GM20000 (cell line): ENCODE measurements at places on chromosomes 4 and X.
A peak's percentile ranks its signal among the peaks of the same experiment; 100 is the strongest.

- no peak for DNase-seq
Measured at GRCh38 chr4:111879539-111879938, 265.7 kb upstream of the FAM241A start.

DNA sequence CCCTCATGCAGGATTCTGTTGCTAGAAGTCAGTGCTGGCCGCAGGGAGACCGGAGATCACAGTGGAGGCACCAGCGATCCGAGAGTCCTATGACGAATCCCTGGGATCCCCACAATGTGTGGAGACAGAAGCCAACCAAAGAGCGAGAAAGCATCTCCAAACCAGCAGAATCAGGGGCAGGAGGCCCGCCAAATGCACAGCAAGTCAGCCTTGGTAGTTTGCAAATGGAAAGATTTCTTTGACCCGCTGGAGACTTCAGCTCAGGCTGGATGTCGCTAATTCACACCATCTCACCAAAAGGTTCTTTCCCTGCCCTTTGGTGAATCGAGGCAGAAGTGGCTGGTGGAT, 505 bp upstream of the PKD2 start:
- peak; percentile 24 for DNase-seq

- DNase-seq = no peak
Measured at GRCh38 chr4:54937501-54937900, 187.9 kb downstream of the KDR start.

GRCh38 chr4:46931981-46932380, 22.9 kb upstream of the COX7B2 start:
- DNase-seq = peak; percentile 24

DNA sequence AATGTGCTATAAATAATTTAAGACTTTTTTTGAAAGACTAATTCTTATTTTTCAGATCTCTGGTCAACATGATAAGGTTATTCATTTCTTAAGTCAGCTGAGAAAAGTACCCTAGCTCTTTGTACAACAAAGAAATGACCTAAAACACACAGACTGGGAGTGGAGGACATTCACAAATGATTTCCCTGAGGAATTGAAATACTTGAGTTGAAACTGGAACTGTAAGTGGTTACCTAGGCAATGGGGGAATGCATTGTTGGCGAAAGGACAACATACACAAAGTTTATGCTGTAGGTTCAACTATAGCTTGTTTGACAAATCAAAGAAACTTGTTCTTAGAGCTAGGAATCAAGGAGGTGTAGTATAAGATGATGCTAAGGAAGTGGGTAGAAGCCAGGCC, 915.5 kb downstream of the FAT4 start:
- no peak for DNase-seq

DNA sequence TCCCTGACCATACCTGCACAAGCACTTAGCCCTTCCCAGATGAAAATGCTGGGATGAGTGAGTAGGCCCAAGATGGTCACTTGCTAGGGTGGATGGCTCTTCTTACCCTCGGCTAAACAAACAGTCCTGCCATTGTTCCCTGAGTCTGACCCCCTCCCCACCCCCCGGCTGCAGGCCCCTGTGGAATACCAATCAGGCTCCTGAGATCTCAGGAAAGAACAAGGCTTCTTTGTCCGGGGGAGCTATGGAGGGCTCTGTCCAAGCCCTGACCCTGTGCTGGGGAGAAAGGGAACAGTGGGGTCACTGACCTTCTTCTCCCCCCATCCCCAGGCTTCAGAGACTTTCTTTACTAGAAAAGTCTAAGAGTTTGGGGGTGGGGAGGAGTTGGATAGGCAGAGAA, 6.0 kb downstream of the PLP1 start:
- no peak for DNase-seq

DNA sequence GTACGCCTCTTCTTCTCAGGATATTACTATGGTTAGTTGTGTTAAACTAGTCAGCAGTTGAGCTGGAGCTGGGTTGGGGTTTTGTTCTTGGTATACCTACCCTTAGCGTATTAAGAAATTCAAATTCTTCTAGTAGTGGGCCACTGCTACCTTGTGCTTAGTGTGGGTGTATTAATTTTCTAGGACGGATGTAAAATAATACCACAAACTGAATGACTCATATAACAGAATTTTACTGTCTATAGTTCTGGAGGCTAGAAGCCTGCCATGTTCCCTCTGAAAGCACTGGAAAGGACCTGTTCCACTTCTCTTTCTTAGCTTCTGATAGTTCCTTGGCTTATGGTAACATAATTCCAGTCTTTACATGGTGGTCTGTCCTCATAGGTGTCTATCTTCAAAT, 1274.7 kb downstream of the ADGRL3 start:
- DNase-seq = no peak

GRCh38 chr4:112172180-112172579, 26.9 kb downstream of the FAM241A start:
- peak; percentile 31 for DNase-seq

DNA sequence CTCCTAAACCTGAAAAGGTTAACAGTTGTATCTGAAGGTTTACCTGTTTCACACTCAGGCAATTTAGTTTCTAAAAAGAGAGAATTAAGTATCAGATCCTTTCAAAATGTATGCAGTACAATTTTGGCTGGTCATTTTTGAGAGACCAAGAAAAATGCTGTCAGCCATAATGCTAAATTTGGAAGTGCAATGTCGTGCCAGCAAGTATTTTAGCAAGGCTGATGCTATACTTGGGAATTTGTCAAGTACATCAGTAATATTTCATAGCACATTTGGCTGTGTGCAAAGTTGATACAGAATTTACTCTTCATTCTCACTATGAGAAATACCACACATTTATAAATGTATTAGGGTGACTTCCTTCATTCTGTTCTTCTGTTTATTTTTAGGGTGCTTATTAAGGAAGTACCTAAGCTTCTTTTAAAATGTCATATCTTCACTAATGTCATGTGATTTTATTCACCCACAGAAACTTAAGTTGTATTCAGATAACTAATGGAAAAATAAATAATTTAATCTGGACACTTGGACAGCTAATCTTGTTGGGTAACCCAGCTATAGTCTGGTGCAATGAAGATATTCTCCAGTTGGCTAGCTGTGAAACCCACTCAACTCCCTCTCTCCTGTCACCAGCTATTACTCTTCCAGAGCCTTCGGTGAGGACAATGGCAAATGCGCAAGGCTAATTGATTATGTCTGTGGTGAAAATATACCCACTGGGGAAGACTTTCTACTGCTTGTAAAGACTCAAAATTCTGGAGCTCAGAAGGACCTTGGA, 84.2 kb upstream of the TLL1 start:
- no peak for DNase-seq

DNA sequence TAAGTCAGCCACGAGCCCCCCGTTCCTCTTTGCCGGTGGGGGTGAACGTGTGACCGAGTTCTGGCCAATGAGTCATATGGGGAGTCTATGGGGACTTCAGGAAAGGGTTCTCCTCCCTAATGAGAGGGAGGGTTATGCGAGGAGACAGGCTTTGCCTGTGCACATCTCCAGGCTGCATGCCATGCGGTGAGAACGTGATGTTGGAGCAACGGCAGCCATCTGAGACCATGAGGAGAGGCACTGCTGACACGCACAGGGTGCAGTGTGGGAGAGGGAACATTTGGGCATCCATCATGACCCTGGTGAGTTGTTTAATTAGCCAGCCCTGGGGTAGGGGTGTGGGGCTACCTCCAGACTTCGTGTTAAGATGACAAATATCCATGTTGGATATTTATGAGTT, 55.8 kb downstream of the ABLIM2 start:
- no peak for DNase-seq

DNA sequence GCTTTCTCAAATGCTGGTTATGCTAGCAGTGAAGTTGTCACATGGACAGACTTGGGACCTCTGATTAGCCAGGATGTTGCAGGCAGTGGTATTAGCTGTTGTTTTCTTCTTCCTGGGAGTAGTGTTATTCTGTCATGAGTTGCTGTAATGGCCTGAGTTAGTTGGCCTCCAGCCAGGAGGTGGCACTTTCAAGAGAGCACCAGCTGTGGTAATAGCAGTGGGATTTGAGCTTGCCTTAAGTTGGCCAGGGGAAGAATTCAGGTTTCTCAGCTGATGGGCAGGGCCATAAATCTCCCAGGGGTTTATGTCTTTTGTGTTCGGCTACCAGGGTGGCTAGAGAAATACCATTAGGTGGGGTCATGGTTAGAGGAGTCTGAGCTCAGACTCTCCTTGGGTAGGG, 132.6 kb downstream of the GLUD2 start:
- DNase-seq = no peak

DNA sequence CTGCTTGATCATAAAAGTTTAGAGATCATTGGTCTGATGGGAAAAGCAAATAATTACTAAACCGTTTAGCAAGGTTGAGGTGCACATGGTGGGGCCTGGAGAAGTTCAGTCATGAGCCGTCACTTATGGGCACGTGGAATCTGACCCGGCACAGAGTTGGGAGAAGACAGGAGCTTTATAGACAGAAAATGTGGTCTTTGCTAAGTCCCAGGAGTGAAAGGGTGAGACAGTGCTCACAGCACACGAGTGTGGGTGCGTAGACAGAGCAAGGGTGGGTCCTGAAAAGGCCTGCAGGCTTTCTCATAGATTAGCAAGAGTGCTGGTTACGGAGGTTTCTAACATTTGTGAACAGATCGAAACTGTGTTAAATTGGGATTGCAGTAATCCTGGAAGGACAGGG, 43.8 kb downstream of the HTT start:
- DNase-seq = no peak

- DNase-seq = no peak
Measured at GRCh38 chrX:1554469-1555210, 17.7 kb upstream of the P2RY8 start.

DNA sequence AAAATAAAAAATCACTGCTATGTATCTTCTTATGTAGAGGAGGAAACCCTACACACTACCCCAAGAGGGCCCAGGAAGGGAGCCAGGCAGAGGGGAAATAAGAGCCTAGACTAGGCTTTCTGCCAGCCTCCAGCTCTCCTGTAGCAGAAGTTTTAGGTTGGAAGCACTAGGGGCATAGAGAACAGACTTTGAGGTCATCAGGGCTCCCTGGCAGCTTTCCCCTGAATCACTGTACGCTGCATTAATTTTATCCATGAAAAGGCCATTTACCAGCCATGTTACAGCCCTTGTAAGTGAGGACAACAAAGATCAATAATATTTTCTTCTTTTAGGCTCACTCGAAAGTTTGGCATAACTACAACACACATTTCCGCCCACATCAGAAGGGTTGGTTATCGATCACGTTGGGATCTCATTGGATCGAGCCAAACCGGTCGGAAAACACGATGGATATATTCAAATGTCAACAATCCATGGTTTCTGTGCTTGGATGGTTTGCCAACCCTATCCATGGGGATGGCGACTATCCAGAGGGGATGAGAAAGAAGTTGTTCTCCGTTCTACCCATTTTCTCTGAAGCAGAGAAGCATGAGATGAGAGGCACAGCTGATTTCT, 24.7 kb downstream of the RPL9 start:
- no peak for DNase-seq

- DNase-seq = no peak
Measured at GRCh38 chrX:136210806-136211205, 40.4 kb downstream of the MAP7D3 start.

- DNase-seq = peak; percentile 45
Measured at GRCh38 chr4:153522802-153523094, 56.6 kb downstream of the TMEM131L start.

- DNase-seq = no peak
Measured at GRCh38 chr4:181476508-181476890, 766.7 kb upstream of the TENM3 start.

GRCh38 chr4:23163647-23164436, 471.1 kb downstream of the GBA3 start:
- DNase-seq = no peak

- peak; percentile 25 for DNase-seq
Measured at GRCh38 chr4:182478475-182478874, 235.3 kb downstream of the TENM3 start.

DNA sequence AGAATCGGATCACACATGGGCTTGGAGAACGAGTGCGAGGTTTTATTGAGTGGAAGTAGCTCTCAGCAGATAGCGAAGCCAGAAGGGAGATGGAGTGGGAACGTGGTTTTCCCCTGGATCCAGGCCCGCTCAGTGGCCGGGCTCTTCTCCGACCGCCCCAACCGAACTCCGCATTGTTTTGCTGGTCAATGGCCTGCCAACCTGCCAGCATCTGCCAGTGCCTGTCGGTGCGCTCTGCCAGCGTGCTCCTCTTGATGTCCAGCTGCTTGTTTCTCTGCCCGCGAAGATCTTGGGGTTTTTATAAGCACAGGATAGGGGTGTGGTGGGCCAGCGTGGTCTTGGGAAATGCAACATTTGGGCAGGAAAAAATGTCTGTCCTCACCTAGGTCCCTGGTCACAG, 5.6 kb upstream of the SYTL5 start:
- DNase-seq = no peak

GRCh38 chr4:8086783-8087445, 71.7 kb downstream of the ABLIM2 start:
- DNase-seq = no peak

DNA sequence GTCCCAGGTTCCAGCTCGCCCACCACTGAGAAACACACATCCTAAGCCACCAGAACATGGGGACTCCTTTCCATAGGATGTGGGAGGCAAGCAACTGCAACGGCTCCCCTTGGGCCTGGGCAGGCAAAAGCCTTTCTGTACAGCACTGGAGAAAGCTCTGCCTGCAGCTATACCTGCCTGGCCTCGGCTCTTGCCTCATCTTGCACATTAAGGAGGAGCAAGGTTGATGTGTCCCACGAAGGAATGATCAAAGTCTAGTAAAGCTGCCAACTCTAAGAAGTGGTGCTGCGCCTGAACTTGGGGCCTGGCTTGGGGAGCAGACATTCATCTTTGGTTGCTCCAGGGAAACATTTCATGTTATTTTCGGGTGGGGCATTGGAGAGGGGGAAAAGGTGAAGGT, 19.6 kb downstream of the CCNG2 start:
- DNase-seq = no peak

DNA sequence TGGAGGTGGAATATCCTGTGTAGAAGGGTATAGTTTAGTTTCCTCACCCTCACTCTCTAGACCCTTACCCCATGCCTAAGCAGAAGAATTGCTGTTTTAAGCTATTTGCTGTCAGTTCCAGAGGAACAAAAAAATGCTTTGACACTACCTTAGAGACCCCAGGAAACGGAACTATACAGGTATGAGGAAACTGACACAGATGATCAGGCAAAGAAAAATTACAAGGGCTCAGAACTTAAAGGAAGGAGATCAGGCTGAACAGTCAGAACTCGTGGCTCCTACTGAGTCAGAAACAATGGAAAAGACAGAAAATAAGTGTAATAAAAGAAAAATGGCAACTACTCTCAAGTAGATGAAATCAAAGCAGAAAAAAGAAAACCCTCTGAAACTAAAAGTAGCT, 65.6 kb downstream of the BANK1 start:
- DNase-seq = no peak

DNA sequence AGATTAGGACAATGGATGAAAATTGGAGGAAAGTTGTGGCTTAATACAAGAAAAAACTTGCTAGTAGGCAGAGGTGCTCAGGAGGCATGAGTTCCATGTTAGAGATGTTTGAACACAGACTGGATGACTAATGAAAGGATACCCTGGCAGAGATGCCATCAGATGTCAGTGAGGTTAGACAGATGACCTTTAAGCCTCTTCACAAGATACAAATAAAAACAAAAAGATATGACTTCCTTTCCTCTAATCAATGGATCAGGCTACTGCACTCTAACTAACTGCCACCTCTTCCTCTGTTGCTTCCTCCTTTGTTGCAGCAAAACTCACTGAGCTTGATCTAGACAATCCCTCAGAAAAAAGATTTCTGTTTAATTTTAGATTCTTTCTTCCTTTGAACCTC, 14.7 kb downstream of the STAP1 start:
- no peak for DNase-seq
